Dorsolateral prefrontal cortex (tissue), 122 donors: ENCODE measurements at places on chromosomes 7 and 10. TPM values are rescaled to one million over a fixed set of nuclear protein-coding genes. Genes with fewer than 3 reads are reported as not detected.

Gene TMEM236
- not detected for total RNA-seq

Gene KLF14
- total RNA-seq: not detected

Gene AKR1C8
- total RNA-seq: 1.2 TPM

Gene NANOS1
- total RNA-seq: 3.7 TPM

Gene PLA2G12B
- total RNA-seq: not detected

Gene LIPN
- not detected for total RNA-seq

Gene CALCR
- total RNA-seq: not detected

Gene CRHR2
- 5.5 TPM for total RNA-seq

Gene OPN1SW
- not detected for total RNA-seq

Gene TSPAN13
- 80.4 TPM for total RNA-seq

Gene GNAI1
- 61.2 TPM for total RNA-seq

Gene RGR
- 14.8 TPM for total RNA-seq

Gene IFIT1B
- total RNA-seq: not detected

Gene SKIDA1
- 5.2 TPM for total RNA-seq
